ENCODE measurements at places on chromosomes 7 and 10.

GRCh38 chr7:95730493-95731280, 41.7 kb upstream of the DYNC1I1 start:
- DNase-seq: no peak

DNA sequence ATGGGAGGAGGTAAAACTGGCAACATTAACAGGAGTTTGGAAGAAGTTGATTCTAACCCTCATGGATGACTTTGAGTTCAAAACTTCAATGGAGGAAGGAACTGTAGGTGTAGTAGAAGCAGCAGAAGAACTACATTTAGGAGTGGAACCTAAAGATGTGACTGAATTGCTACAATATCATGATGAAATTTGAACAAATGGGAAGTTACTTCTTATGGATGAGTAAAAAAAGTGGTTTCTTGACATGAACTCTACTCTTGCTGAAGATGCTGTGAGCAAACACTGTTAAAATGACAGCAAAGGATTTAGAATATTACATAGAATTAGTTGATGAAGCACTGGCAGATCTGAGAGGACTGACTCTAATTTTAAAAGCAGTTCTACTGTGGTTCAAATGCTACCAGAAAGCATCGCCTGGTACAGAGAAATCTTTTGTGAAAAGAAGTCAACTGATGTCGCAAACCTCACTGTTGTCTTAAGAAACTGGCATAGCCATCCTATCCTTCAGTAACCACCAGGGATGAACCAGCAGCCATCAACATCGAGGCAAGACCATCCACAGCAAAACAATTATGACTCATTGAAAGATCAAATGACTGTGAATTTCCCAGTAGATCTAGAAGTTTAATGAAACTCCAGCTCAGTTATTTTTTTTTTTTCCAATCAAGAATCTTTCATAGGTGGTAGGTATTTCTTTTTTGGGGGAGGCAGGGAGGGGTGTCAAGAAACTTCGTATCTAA, 20.8 kb downstream of the BRAF start:
- DNase-seq: no peak

DNA sequence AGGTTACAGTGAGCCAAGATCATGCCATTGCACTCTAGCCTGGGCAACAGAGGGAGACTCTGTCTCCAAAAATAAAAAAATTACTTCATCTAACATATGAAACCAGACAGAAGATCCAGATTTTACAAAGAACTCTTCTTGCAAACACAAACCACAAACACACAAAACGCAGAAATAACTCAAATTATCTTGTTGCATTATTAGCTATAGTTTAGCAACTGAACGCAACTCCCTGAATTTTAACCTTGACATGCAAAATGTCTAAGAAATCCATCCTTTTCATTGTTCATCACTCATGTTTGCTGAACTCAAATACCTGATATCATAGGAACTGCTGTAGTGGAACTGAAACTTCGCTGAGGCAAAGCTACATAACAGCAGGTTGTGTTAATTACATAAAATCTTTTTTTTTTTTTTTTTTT, 64.1 kb downstream of the MICU1 start:
- DNase-seq: no peak

DNA sequence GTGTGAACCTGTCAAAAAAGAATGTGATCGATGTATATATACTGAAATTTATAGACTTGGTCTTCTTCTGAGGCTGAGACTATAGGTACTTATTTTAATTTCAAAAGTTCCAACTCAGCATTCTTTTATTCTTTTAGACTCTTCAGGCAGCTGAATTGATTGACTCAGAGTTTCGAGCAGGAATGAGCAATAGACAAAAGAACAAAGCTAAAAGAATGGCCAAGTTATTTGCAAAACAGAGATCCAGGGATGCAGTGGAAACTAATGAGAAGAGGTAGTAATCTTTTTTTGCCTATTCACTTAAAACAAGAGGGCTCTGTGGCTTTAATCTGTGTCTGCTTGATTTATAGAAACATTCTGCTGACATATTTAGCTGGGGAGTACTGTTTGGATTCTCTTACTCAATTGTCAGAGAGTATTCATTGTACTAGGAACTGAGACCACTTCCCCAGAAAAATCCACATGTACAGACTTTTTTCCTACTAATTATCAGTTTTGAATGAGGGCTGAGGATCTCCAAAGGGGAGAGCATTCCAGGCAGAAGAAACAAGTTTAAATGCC, 30.1 kb downstream of the BTAF1 start:
- DNase-seq: no peak

DNA sequence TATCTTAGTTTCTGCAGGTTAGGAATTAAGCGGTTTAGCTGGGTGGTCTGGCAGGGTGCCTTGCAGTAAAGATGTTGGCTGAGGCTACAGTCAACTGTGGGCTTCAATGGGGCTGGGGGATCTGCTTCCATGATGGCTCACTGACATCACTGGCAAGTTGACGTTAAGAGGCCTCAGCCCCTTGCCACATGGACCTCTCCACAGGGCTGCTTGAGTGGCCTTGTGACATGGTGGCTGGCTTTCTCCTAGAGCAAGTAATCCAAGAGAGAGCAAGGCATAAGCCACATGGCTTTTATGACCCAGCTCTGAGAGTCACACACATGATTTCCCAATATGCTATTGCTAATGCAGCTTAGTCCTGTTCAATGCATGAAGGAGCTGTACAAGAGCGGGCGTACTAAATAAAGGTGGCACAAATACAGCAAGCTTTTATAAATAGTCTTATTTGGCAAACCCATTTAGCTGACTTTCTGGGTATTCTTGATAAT, 109.1 kb downstream of the SEPTIN7 start:
- no peak for DNase-seq

Data from GDM1 (cell line).